NCI-H187 (cell line): ENCODE measurements at places on chromosomes 5 and 9.

GRCh38 chr9:755454-756381 lies 85.8 kb upstream of the DMRT1 start:
- no peak for DNase-seq

DNA sequence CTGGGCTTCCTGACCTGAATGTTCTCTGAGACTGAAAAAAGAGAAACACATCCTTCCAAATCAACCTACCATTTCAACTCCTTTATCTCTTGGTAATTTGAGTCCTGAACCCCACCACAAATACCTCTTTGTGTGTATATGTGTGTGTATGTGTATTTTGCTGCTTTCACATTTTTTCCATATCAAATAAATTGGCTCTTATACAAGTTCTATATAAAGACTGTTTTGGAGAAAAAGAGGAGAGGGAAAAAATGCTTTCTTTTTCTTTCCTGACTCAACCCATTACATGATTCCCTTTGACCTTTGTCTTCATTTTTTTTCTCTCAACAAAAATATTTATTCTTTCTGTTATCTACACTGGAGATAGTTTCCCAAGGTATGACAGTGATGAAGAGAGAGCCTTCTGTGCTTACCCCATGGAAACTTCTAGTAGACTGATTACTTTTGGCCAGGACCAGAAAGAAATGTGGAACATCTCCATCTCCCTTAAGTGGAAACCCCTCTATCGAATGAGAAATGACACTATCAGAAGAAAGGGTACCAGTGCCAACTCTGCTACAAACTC lies 85.3 kb downstream of the PAPPA start:
- no peak for DNase-seq

GRCh38 chr9:1055166-1055565 lies 5.0 kb downstream of the DMRT2 start:
- no peak for DNase-seq

GRCh38 chr9:8679371-8679822 lies 879.8 kb upstream of the DMAC1 start:
- DNase-seq, result no peak

- no peak for DNase-seq
Observed at GRCh38 chr9:31623511-31623910, 760.9 kb upstream of the ACO1 start.

- DNase-seq, result no peak
Observed at GRCh38 chr5:129541648-129542251, 81.7 kb downstream of the ADAMTS19 start.

- no peak for DNase-seq
Observed at GRCh38 chr5:171934586-171934985, 71.9 kb downstream of the FBXW11 start.

- no peak for DNase-seq
Observed at GRCh38 chr9:28394774-28395173, 821.5 kb upstream of the C9orf72 start.

DNA sequence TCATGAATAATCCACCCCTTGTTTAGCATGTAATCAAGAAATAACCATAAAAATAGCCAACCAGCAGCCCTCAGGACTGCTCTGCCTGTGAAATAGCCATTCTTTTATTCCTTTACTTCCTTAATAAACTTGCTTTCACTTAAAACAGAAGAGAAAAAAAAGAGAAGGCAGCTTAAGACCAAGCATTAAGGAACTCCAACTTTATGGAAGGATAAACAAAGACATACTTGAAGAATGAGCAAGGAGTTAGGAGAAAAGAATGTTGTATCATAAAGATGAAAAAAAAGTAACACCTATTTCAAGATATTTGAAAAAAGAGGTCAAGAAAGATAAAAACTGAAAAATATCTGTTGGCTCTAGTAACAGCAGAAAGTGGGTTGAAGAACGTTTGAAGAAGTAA lies 107.6 kb downstream of the RNF180 start:
- DNase-seq, result no peak

DNA sequence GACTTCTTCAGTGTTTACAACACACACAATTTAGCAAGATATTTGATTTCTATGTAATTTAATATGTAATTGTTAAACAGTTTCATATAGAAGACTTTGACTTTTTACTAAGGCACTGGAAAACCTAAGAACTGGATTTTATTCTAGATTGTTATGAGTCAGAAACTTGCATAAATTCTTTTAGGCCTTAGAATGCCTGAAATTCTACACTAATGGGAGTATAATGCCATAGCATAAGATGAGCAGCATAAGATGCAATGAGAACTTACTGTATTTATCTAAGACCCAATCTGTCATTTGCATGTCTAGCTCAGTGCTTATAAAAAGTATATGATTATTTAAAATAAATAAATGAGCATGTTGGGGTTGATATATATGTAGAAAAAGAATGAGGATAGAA lies 285.2 kb downstream of the CDH12 start:
- no peak for DNase-seq

DNA sequence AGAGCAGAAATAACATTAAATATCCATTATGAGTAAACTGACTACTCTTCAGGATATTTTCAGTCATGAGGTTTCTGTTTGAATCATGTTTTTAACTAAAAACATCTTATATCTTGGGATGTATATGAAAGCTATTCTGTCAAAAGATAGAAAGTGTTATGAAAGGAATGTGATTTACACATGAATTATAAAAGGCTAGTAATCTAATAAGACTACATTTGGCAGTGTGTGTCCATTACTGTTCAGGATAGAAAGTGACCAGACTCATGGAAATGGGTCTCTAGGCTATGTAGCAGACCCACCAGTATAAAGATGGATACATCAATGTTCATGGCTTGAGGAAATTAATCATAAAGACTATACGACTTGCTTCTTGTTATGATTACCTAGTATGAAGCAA lies 1328.2 kb upstream of the NUDT12 start:
- DNase-seq, result no peak

GRCh38 chr5:65141493-65141892 lies 340.2 kb downstream of the ADAMTS6 start:
- no peak for DNase-seq

DNA sequence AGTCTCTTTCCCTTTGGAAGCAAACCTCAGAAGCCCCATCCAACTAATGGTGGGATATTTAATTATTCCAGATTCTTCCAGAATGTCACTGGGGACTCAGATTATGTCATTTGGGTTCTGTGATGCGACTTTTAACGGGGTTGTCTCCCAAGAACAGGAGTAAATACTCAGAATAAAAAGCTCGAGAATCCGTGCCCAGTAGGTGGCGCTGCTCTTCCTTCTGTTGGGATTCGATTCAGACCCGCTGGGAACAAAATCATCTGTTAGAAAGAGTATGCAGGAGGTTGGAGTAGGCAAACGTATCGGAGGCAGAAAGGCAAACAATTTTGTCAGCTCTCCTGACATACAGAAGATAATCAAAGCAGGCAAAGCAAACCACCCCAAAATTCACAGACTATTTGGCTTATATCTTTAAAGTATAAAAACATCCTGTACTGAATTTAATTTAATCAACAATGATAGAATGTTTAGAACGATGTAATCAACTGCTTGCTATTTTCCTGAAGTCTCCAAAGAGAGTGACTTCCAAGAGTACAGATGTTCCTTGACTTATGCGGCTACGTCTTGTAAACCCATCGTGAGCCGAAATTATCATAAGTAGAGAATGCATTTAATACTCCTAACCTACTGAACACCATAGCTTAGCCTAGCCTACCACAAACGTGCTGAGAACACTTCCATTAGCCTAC lies 169.8 kb upstream of the RAI14 start:
- DNase-seq, result peak; percentile 90

- DNase-seq, result no peak
Observed at GRCh38 chr5:167969998-167970397, 321.4 kb upstream of the WWC1 start.

DNA sequence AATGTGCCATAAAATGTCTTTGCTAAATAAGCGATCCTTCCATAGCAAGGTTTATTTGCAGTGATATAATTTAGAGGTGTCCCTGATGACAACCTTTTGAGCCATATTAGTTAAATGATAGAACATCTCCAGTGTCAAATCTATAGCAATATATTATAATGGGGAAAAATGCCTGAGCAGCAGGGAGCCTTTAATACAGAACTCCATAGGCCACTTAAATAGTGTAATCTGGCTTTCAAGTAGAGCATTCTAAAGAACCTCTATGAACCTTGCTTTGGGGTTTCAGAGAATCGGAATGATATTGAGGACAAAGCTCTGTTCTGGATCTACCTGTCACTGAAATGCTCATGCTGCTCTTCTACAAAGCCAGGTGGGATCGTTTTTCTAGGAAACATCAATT lies 96.7 kb upstream of the MEF2C start:
- no peak for DNase-seq

DNA sequence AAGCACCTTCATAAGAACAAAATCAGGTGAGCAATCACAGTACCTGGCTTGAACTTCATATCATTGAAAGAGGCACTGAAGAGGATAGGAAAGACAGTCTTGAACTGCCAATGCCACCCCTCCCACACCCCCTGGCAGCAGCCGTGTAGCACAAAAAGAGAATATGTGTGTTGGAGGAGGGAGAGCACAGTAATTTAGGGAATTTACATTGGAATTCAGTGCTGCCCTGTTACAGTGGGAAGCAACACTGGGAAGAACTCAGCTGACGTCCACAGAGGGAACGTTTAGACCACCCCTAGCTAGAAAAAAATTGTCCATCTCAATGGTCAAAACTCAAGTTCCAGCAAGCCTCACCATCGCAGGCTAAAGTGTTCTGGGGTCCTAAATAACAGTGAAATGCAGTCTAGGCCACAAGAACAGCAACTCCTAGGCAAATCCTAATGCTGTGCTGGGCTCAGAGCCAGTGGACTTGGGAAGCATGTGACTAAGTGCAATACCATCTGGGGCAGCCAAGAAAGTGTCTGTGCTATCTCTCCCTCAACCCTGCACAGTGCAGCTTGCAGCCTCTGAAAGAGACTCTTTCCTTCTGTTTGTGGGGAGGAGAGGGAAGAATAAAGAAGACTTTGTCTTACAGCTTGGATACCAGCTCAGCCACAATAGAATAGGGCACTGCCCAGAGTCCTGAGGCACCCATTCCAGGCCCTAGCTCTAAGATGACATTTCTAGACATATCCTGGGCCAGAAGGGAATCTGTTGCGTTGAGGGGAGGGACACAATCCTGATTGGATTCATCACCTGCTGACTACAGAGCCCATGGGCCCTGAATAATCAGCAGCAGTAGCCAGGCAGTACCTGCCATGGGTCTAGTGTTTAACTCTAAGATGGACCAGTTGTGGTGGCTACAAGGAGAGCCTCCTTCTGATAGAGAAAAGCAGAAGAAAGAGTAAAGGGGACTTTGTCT lies 62.1 kb upstream of the VLDLR start:
- no peak for DNase-seq

DNA sequence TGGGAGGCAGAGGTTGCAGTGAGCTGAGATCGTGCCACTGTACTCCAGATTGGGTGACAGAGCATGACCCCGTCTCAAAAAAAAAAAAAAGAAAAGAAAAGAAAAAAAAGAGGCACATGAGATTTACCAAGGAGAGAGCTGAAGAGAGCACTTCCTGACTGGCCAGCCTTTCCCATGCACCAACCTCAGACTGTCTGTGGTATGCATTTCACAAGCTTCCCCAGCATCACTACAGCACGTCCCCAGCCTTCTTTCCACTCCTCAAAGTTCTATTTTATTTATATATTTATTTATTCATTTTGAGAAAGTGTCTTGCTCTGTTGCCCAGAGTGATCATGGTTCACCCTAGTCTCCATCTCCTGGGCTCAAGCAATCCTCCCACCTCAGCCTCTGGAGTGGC lies 13.6 kb upstream of the FUBP3 start:
- no peak for DNase-seq

- no peak for DNase-seq
Observed at GRCh38 chr9:75658301-75658905, 232.1 kb upstream of the PCSK5 start.

DNA sequence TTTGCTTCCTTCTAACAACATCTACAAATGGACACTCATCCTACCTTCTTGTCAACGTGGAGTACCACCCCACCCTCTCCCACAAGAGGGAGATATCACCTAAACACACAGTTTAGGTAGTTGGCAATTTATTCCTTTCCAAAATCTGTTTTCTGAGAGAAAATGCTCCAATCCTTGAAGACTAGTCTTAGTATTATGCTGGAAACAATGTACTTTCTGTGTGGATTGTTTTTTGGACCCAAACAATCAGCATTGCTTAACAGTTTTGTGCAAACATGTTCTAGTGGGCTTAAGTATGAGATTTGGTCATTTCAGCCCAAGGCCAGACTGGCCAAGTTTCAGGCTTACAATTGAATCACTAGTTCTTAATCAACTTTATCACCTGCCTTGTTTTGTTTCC lies 359.1 kb downstream of the ARHGEF28 start:
- no peak for DNase-seq

- no peak for DNase-seq
Observed at GRCh38 chr5:58056546-58056945, 403.3 kb downstream of the PLK2 start.

GRCh38 chr5:143733665-143734455 lies 78.1 kb upstream of the HMHB1 start:
- DNase-seq, result no peak

- no peak for DNase-seq
Observed at GRCh38 chr5:86837610-86838009, 219.9 kb downstream of the COX7C start.

DNA sequence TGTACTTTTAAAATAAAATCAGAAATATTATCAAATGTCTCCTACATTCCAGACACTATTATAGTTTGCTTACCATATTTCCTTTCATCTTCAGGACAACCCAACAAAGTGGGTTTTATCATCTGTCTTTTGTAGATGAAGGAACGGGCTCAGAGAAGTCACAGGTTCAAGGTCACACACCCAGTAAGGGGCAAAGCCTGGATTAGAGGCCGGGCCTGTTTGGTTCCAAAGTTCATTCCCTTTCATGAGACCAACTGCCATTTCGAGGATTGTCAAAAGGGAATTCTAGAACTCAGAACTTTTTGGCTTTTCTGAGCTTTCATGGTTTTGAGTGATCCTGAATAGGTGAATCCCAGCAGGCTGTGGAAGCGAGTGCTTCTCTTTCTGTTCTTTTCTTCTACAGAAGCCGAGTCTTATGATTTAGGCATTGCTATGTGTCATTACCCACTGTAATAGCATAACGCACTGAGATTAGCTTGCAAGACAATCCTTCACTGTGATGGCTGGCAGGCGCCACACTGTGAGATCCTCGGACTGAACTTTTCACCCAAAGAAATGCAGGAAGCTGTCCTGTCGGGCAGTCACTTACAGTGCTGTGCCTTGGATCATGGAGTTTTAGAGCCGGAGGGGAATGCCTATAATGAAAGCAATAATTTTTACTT lies 43.8 kb upstream of the ANKH start:
- DNase-seq, result no peak

GRCh38 chr5:101515721-101516120 lies 612.6 kb upstream of the ST8SIA4 start:
- no peak for DNase-seq

DNA sequence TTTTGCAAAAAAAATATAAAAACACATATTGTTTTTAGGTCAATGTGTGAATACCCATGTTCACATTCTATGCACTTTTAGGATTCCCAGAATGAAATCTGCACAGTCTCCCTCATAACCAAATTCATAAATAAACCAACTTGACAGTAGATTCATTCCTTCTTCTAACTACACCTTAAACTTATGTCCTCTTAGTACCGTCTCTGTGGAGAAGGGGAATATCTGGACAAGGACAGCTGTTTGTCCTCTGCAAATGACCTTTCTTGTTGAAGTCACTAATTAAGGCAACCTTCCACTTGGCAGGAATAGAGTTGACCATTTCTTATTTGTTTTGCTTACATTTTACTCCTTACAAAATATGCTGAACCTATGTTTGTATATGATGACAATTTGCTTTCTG lies 71.1 kb downstream of the FBN2 start:
- DNase-seq, result no peak
